Stimulated activated CD8-positive, alpha-beta memory T cell treated with anti-CD3 and anti-CD28 coated beads, Interleukin-15, amount 100 ng/mL, for 48 hours (primary cell): ENCODE measurements at places on chromosomes 6 and 20.
A peak's percentile ranks its signal among the peaks of the same experiment; 100 is the strongest.

GRCh38 chr20:41748051-41748450 is 129.9 kb upstream of the CHD6 start:
- no peak for DNase-seq

DNA sequence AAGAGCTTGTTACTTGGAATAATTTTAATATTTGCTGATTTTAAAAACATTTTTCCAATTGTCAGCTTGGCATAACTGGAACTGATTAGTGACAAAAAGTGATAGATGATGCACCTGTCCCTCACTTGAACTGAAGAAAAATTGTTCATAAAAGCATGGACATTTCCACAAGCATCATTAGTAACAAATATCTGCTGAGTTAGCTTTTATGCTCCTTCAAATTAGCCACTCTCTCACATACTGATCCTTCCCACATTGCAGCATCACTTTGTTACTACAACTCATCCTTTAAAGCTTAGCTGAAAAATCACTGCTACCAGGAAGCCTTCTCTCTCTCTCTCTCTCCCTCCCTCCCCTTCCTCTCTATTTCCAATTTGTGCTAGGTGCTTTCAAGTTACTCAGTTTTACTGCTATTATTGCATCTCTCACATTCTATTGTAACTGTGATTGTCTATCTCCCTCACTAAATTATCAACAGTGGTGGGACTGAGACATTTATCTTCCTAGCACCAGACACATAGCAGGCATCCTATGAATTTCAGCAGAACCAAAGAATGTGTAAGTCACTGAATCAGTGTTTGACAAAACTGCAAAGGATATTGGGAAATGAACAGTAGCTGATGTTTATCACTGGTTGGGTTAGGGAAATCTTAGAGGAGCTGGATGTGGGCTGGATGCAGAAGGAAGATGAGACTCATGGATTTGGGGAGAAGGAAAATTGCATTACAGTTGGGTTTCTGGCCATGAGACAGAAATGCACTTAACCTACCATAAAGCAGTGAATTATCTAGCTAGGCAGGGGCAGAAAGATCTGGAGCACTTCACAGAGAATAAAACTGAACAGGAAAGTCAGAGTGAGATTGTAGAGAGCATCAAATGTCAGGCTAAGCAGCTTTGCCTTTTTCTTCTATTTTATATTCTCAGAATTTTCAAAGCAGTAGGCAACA is 128.4 kb upstream of the PLN start:
- DNase-seq, result no peak

- no peak for DNase-seq
Measured at GRCh38 chr6:23952245-23952644, 173.8 kb upstream of the NRSN1 start.

- no peak for DNase-seq
Measured at GRCh38 chr6:20014508-20014907, 177.3 kb downstream of the ID4 start.

DNA sequence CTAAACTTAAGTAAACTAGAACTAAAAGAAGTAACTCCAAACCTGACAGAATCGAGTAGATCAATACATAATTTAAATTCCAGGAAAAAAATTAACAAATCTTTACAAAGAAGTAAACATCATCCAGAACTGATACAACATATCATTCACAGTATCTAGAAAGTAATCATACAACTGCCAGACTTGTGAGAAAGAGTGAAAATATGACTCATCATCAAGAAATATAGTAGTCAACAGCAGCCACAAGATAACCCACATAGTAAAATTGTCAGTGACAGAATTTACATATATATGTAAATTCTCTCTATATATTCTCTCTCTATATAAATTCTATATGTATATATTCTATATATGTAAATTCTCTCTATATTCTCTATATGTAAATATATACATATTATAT is 242.8 kb upstream of the RGS17 start:
- no peak for DNase-seq

- no peak for DNase-seq
Measured at GRCh38 chr6:158567871-158568401, 8.0 kb downstream of the TMEM181 start.

GRCh38 chr6:84269947-84270733 is 42.7 kb upstream of the CEP162 start:
- DNase-seq, result no peak

- DNase-seq, result no peak
Measured at GRCh38 chr6:5726976-5727718, 279.6 kb downstream of the NRN1 start.

DNA sequence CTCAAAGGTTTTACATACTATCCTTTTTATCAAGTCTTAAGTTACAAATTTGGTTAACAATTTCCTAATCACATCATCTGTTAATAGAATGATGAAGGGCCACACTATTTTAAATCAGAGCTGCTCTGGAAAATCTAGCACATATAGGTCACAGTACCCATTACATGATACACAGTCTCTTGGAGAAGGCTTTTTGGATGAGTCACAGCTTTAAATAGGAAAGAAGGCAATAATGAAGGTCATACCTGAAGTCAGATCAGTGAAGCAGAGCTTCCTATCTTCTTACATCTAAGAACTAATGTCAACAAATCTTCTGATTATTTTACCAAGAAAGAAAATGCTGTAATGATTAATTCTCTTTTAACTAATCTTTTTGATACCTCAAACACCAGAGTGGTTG is 248.5 kb downstream of the BTBD9 start:
- DNase-seq, result no peak

DNA sequence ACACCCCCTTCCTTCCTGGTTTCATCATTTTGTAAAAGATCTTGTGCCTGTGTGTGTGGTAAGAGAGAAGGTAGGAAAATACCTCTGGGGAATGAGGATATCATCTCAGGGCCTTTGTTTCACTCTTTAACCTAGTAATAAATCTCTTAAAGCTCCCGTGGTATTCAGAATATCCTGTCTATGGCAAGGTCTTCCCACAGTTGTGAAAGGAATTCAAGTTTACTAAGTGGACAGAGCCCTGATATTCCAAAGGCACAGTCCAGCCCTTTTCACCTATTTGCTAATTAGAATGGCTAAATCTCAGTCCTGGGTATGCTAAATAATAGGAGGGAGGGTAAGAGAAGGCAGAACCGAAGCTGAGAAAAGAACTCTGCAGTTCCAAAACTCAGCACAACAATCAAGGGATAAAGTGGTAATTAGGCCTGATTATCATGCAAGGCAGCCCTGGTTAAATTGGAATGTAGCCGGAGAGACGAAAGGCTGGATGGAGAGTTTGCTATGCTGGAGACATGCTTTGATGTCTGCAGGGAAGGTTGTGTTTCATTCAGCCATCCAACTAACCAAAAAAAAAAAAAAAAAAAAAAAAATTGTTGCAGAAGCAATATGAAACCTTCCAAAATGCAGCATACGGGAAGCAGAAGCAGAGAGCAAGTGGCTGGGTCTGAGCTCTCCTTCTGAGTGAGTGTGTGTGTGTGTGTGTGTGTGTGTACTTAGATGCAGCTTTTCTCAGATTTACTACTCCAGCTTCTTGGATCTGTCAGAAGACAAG is 28.5 kb upstream of the PIM1 start:
- no peak for DNase-seq

GRCh38 chr6:143158113-143158581 is 97.5 kb downstream of the AIG1 start:
- DNase-seq, result no peak

DNA sequence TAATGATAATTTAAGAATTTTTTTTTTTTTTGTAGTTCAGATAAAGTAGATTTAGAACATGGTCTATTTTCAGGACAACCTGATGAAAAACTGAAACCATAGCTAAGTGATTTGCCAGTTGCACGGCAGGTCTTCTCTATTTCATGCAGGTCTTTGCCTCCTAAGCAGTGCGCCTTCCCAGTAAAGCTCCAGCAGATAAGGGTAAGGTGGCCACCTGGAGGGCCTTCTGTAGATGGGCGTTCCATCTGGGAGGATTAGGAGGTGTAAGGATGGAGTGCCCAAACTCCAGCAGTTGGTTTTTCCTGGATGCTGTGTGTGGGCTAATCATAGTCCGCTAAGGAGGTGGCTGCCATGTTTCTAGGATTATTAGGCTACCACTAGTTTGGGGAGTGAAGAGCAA is 107.1 kb downstream of the ARID1B start:
- DNase-seq, result no peak

- no peak for DNase-seq
Measured at GRCh38 chr6:44367681-44368080, 19.8 kb upstream of the CDC5L start.

DNA sequence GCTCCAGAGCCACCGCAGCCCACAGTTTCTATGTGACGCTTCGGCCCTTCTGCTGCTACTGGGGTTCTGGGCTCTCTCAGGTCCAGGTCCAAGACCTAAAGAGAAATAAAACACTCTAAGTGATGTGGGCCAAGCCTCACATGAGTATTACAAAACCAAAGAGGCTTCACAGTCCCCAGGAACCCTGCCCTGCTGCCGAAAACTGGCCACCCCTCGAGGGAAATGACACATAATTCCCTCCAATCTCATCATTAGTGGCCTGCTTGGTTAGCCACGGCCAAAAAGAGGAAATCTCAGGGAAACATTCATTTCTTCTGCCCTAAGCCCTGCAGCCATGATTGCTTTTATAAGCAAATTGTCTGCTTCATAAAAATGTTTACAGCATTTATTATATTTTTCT is 32.5 kb downstream of the DLL1 start:
- DNase-seq, result no peak

DNA sequence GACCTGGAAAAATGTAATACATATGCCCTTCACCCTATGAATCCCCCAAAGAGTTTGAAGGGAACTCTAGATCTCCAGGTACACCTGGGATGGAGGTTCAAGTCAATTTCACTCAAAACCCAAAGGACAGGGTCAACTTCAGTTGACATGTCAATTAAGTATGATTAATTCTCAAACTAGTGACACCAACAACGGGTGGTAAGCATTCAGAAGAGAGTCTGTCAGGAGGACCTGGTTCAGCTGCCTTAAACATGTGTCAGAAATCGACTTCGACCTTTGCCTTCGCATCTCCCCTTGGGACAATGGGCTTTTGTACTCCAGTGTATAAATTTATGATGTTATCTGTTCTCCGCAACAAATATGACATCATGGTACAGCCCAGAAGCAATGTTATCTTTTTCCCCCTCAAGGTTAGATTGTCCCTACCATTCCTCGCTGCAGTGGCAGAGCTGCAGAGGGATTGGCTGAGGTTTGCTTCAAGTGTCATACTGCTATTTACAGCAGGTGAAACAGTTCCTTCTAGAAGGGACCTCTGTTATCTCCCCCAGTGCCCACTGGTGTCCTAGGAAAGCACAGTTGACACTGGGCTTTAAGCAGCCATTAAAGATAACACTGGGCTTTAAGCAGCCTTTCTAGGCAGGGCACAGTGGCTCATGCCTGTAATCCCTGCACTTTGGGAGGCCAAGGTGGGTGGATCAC is 94.7 kb upstream of the SNX9 start:
- DNase-seq, result no peak

DNA sequence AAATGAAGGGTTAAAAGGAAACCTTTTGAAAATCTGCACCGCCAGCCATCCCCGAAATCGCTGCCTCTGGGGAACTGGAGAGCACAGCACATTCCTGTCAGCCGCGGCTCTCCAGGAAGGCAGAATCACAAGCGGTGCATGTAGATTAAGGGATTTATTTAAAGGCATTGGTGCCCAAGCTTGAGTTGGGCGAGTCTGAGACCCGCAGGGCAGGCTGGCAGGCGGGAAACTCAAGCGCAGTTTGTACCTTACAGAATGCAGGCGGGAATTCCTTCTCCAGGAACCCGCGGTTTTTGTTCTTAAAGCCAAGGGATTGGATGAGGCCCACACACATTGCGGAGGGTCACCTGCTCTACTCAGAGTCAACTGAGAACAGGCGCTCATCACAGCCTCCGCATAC is 10.8 kb downstream of the GPR31 start:
- no peak for DNase-seq

DNA sequence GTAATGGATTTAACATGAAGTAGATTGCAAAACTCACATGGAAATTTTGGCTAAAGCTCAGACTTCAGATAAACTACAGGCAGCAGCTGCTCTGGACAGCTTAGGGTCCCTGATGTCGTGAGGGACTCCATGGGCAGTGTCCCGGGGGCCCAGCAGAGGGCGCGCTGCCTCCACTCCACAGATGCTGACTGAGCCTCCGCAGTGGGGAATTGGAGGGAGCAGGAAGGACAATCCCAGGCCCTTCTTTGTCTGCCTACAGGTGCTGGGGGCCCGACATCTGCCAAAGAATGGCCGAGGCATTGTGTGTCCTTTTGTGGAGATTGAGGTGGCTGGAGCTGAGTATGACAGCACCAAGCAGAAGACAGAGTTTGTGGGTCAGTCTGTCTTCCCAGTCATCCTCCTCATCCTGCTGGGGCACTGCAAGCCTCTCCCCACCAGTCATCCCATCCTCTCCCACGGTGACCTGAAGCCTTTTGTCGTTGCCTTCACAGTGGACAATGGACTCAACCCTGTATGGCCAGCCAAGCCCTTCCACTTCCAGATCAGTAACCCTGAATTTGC is 35.9 kb downstream of the PLCG1 start:
- peak; percentile 30 for DNase-seq
